ENCODE measurements at places on chromosomes 4 and X.

GRCh38 chrX:135544338-135544948 lies 24.0 kb downstream of the INTS6L start:
- no peak for DNase-seq

GRCh38 chr4:27568236-27568951 lies 707.8 kb downstream of the STIM2 start:
- DNase-seq, result no peak

- no peak for DNase-seq
Measured at GRCh38 chrX:151323054-151323453, 74.0 kb upstream of the VMA21 start.

- DNase-seq, result no peak
Measured at GRCh38 chr4:10606483-10607155, 77.9 kb downstream of the CLNK start.

DNA sequence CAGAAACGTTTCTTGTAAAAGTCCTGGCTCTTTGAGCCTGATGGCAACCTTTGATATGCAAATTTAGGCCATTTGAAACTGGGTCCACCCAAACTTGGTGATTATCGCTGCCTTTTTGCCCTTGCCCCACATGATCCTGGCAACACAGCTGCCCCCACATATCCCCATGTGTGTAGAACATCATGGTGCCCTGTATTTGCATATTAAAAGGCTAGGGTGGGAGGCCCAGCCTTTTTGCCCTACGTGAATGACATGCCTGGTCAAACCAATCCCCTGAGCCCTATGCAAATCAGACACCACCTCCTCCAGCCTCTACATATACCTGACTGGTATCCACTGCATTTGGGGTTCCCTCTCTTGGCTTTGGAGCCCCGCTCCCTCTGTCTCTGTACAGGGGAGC lies 202.4 kb downstream of the MAB21L2 start:
- no peak for DNase-seq

DNA sequence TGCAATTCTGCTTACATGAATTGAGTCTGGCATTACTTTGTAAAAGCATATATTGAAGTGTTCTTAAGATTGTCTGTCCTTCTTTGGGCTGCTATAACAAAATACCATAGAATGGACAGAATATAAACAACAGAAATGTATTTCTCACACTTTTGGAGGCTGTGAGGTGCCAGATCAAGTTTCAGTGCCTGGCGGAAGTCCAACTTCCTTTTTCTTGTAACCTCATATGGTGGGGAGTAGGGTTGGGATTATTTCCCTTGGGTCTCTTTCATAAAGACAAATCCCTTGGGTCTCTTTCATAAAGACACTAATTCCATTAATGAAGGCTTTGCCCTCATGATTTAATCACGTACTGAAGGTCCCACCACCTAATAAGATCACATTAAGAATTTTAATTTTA lies 199.3 kb upstream of the GRID2 start:
- DNase-seq, result no peak

DNA sequence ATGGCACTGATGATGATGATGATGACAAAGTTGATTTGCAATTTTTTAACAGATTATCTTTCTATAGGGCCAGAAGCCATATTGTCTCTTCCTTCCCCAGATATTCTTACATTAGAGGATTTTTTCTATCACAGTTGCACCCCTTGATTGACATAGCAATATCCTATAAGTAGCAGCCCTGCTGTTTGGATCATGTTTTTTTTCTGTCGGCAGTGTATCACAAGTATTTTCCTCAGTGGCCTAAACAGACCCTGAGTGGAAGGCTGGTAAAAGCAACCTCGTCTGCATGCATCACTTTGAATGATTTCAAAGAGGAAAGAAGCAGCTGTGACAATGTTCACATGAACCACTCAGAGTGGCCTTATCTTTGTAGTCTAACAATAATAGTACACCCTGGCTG lies 41.0 kb downstream of the FAT4 start:
- no peak for DNase-seq

- DNase-seq, result no peak
Measured at GRCh38 chr4:142265536-142265935, 580.6 kb downstream of the INPP4B start.

DNA sequence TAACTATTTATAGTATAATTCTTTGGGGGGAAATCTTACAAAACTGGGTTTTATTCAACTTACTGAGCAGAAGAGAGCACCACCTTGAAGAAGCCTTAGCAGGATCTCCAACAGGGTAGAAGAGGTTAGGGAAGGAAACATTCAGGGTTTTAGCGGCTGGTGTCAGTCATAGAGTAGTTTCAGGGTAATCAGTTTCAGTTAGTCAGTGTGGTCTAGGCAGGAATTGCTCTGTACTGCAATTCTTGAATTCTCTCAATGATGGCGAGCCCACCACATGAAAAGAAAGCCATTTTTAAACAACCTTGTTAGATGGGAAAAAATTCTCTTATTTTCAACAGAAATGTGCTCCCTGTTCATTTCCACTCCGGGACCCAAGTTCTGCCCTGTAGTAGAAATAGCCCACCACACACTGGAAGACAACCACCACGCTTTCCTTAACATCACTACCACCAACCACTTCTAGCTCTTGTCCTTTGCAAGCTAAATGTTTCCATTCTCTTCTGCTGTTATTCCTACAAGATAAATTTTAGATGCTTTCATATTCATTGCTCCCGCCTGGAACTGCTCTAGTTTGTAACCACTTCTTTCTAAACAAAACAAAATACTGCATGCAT lies 25.9 kb downstream of the COL25A1 start:
- no peak for DNase-seq

- DNase-seq, result no peak
Measured at GRCh38 chr4:143083756-143084472, 100.8 kb upstream of the USP38 start.

- no peak for DNase-seq
Measured at GRCh38 chrX:95383778-95384177, 1300.9 kb upstream of the DIAPH2 start.

- DNase-seq, result no peak
Measured at GRCh38 chr4:99885063-99885664, 9.1 kb downstream of the LAMTOR3 start.

- no peak for DNase-seq
Measured at GRCh38 chr4:120718979-120719566, 203.5 kb downstream of the PRDM5 start.

- DNase-seq, result no peak
Measured at GRCh38 chrX:46400530-46401443, 144.4 kb downstream of the ZNF674 start.

GRCh38 chrX:24790166-24790565 lies 96.4 kb downstream of the POLA1 start:
- DNase-seq, result no peak

GRCh38 chr4:160353548-160353947 lies 1250.7 kb downstream of the RAPGEF2 start:
- no peak for DNase-seq

DNA sequence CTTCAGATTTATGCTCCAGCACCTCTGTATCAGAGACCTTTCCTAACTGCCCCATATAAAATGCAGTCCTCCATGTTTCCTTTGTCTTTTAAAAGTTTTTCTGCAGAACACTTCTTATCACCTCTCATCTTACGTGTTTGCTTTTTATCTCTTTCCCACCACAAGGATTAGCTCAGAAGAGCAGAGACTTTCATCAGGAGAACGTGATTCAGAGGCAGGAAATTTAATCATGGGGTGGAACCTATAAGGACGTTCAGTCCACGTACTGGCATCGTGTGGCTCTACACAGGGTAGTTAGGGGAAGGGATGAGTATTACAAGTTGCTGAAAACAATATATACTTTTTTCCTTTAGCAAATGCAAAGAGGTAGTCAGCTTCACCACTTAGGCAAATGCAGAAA lies 98.7 kb downstream of the SORBS2 start:
- no peak for DNase-seq

DNA sequence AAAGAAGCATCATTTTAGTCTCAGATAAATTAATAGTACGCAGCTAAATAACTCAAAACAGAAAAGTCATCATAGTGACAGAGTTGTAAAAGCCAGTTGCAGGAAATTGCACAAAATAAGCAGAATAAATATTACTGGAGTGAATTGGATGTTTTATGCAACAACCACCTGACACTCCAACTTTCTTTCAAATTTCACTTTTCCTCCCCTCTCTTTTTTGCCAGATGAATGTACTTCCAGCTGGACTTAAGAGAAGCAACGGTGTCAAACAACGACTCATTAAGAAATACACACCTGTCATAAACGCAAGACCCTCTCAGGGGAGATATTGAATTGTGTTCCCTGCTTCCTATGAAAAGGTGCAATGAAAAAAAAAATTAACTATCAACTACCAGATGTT lies 120.2 kb upstream of the HCCS start:
- DNase-seq, result no peak

DNA sequence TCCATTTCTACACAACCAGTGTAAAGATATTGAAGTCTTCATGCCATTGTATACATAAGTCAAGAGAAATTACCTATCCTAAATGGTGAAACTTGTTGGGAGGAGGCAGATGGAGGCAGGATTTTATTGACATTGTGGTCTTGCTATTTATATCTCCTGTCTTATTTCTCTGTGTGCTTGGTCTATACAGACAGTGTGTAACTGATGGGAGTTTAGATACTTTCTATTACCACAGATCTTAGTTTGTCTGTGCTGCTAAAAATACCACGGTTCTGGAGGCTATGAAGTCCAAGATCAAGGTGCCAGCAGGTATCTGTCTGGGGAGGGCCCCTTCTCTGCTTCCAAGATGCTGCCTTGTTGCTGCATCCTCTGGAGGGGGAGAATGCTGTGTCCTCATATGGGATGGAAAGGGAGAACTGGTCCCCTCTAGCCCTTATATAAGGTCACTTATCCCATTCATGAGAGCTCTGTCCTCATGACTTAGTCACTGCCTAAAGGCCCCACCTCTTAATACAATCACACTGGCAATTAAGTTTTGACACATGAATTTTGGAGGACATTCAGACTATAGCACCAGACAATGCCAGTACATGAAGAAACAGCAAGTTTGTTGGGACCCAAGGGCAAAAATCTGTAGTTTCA lies 62.4 kb downstream of the SYNPO2 start:
- DNase-seq, result no peak

DNA sequence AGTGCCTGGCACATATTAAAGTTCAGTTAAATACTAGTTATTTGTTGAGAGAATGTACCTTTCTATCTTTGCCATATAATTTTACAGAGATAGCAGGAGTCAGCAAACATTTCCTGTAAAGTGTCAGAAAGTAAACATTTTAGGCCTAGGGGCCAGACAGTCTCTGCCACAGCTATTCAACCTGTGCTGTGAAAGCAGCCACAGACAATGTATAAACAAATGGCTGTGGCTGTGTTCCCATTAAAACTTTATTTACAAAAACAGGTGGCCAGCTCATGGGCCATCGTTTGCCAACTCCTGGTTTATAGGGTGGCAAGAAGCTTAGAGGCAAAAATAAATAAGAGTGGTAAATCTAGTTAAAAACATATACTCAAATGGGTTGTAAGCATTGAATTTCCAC lies 34.0 kb upstream of the BRS3 start:
- no peak for DNase-seq

- DNase-seq, result no peak
Measured at GRCh38 chr4:89316931-89317366, 9.3 kb upstream of the GPRIN3 start.

All from stimulated activated CD4-positive, alpha-beta T cell treated with anti-CD3 and anti-CD28 coated beads, Interleukin-1b, Interleukin-23, amount 100 ng/mL, for 1 hour (primary cell).